ENCODE measurements at places on chromosomes 11 and 22.

DNA sequence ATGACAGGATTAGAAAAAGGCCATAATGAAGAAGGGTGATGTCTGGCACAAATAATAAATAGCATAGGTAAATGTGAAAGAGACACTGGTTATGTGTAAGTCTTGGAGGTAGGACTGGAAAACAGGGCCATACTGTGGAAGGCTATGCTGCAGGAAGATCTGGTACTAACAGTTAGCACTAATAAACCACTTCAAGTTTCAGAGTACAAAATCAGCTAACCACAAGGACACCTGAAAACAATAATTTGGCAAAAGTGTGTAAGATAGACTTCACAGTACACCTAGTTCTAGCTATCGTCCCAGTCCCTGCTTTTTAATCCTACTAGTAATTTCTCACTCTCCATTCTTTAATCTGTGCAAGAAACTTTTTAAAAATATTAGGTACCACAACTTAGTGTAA, 44.3 kb downstream of the CWF19L2 start:
- DNase-seq: no peak

- DNase-seq: no peak
Observed at GRCh38 chr22:21657020-21657359, 8.8 kb upstream of the PPIL2 start.

DNA sequence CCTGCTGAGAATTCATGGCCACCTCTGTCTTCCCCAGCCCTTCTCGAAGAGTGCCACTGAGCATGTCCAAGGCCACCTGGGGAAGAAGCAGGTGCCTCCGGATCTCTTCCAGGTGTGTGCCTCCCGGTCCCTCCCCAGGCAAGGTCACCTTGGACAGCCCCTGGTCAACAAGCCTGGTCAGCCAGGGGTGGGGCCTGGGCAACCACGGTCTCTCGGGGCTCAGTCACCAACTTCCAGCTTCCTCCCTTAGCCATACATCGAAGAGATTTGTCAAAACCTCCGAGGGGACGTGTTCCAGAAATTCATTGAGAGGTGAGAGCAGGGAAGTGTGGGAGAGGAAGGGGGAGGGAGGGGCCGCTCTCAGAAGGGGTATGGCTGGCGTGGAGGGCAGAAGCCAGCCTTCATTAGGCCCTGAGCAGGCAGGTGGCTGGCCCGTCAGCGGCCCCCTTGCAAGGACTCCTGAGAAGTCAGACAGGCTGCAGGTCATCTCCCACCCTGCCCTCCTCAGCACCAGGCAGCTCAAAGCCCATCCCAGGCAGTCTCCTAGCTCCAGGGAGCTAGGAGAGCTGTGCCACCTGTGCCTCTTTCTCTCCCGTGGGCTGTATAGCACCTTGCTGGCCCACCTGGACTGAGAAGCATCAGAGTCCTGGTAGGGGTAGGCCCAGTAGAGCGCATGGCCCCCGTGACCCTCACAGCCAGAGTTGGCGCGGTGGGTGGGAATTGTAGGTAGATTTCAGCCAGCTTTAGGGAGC, 9.3 kb upstream of the ANKRD13D start:
- DNase-seq: no peak

DNA sequence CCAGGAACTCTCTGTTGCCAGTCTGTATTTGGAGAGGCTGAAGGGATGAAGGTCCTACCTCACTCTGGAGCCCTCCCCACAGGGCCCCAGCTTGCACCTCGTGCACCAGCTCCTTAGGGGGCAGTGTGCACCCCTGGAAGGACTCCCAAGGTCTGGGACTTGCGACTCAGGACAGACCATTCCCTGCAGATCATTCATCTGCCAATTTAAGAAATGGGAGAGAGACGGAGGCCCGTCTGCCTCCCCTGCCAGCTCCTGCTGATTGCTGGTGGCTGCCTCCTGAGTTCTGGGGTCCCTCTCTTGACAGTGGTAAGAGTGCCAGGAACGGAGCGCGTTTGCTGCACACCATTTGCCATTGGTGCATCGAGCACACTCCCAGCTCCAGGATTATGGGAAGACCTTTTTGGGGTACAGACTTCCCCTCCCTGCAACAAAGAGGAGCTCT, 27.4 kb upstream of the MALAT1 start:
- DNase-seq: peak; percentile 83

DNA sequence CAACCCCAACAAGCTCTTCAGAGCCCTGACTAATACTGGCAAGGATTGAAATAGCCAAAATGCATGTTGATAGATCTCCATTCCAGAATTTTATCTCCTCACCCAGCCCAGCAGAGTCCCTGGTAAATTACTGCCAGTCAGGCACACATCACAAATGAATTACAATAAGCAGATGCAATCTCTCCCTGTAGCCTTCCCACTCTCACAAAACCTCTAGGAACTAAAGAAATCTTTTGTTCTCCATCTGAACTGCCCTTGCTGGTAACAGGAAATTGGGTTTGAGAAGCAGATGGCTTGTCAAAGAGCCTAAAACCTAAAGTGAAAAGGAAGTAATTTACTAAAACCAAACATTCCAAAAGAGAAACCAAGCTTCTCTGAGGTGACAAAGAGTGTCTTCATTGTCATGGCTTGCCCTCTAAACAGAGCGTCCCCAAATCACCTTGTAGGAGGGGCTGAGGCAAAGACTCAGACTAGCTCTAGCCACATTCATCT, 59.5 kb downstream of the FAM168A start:
- no peak for DNase-seq

- peak; percentile 76 for DNase-seq
Observed at GRCh38 chr11:74449369-74449931, 17.9 kb downstream of the KCNE3 start.

- DNase-seq: no peak
Observed at GRCh38 chr22:22403771-22404170, 104.8 kb downstream of the ZNF280B start.

DNA sequence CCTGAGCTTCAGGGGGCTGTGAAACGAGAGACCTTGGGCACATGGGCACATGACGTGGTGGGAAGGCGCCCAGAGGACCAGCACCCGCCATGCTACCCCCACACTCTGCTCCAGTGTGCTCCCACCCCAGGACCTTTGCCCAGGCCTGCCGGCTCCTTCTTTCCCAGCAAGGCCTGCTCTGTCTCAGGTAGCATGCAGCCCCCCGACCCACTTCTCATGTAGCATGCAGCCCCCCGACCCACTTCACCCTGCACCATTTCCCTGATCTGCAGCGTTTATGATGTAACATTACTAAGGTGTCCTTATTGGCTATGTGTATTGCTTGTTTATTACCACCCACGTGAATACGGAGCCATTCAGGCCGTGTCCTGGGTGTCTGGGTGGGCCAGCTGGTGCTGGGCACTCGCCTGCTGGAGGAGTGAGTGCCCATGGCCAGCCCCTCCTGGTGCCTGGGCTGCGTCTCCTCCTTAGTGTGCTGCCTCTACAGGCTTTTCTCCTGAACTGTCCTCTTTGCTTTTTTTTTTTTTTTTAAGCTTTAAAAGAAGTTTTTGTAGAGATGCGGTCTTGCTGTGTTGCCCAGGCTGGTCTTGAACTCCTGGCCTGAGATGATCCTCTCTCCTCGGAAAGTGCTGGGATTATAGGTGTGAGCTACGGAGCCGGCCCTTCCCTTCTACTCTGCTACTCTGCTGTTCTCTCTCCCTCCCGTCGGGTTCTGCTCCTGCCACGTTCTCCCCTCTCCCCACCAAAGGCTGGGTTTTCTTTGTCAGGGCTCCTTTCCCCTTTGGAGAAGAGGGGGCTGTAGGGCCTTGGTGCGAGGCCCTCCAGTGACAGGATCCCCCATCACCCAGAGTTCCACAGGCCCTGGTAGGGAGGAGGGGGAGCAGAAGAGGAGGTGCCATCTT, 29.4 kb downstream of the LRP5 start:
- DNase-seq: no peak

GRCh38 chr11:36304351-36304750, 8.3 kb downstream of the PRR5L start:
- no peak for DNase-seq

DNA sequence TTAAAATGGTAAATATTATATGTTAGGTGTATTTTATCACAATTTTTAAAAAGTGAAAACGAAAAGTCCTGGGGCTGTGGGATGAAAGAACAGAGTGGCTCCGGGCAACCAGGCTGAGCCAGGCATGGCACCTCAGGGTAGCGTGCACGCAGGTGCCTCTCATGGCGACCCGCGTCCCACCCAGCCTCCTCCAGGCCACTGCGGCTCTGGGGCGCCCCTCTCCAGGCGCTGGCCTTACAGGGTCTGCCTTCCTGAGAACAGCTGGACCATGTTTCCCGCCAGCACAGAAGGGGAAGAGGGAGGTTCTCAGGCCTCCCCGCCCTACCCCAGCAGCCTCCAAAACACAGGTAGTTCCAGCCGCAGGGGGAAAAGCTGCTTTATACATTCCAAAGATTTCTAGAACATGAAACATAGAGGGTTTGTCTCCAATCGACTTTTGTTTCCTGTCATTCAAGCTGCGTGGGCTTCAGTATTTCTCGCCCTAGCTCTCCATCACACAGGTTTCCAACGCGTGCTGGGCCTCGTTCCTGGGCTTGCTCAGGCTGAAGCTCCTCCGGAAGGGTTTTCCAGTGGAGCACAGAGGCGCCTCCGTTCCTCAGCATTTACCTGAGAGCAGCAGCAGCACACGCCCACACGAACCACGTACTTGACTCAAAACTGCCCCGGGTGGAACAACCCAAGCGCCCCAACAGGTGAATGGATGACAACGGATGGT, 10.5 kb downstream of the EHD1 start:
- no peak for DNase-seq
